ENCODE measurements at places on chromosomes 1 and 21. TPM values are rescaled to one million over a fixed set of nuclear protein-coding genes. Genes with fewer than 3 reads are reported as not detected.

Gene PGLYRP4
- total RNA-seq = not detected

Gene ITGB2
- 0.06 TPM for total RNA-seq

Gene WDR64
- total RNA-seq = not detected

Gene GJA9
- total RNA-seq = not detected

Gene AADACL3
- not detected for total RNA-seq

Gene ZNF648
- not detected for total RNA-seq

Gene FAM151A
- not detected for total RNA-seq

Data from aortic smooth muscle cell (primary cell).